ENCODE measurements at places on chromosomes 5 and 9.

DNA sequence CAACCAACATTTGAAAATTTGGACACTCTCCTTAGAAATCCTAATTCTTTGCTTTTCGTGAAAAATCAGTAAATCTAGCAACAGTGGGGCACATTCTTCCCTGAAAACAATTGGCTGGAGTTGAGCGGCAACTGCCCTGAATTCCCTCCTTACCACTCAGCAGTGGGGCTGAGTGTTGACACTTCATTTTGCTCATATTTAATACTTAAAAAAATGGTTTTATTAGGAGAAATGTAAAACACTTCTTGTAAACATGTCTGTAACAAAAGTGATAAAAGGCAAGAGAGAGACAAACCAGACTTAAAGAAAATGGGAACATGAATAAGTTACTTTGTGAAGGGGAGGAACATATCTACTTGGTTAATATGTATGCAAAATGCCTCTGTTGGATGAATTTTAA lies 193.5 kb downstream of the CNTLN start:
- DNase-seq, result no peak

- no peak for DNase-seq
These were observed 10.3 kb downstream of the POLK start for GRCh38 chr5:75522025-75522424.

DNA sequence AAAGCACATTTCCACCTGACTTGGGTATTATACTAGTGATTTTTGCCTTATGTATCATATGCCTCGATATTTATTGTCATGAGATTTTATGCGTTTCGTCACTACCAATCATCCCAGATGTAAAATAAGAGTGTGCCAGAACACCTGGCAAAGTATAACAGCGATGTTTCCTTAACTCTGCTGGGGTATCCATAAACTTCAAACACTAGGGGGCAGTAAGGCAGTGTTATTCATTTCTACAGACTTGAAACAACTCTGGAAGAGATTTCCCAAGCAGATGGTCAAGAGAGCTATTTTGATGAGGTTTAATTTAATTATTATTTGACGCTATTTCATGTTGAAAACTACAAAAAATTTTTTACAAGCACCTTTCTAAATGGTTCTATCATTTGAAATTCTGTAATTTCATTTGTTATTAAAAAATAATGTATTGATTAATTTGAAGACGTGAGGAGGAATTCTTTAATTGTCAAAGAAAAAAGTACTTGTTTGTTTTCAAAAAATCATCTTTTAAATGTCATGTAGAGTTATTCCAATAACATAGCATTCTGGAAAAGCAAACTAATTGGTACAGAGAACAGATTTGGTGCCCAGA lies 388.5 kb upstream of the CTNND2 start:
- no peak for DNase-seq

GRCh38 chr5:136174021-136174659 lies 18.8 kb downstream of the SMIM32 start:
- no peak for DNase-seq

- no peak for DNase-seq
These were observed 41.5 kb upstream of the NOTCH1 start for GRCh38 chr9:136587145-136587943.

Data from NCI-H1930 (cell line).